ENCODE measurements at places on chromosomes 1 and 21.
A peak's percentile ranks its signal among the peaks of the same experiment; 100 is the strongest.

- peak; percentile 60 for DNase-seq
These were observed 65.5 kb upstream of the BACH1 start for GRCh38 chr21:29233256-29233546.

- no peak for DNase-seq
These were observed 87.9 kb downstream of the ZZZ3 start for GRCh38 chr1:77594366-77595112.

- no peak for DNase-seq
These were observed 996 bp upstream of the MGST3 start for GRCh38 chr1:165629848-165630628.

DNA sequence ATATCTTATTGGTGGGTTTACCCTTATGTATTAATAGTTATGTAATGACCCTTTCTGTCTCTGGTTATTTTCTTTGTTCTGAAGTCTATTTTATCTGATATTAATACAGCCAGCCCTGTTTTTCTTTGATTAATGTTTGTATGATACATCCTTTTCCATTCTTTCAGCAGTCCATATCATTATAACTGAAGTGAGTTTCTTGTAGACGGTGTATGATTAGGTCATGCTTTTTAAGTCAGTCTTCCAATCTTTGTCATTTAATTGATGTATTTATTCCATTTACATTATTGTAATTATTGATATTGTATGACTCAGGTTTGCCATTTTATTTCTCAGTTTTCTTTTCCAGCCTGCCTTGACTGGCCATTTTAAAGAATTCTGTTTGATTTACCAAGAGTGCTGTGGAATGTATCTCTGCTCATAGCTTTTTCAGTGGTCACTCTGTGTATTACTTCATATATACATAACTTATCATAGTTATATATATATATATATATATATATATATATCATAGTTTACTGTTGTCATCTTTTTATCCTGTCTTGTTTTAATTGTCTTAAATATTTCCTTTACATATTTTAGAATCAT is 10.5 kb downstream of the RAB4A start:
- peak; percentile 18 for DNase-seq

- no peak for DNase-seq
These were observed 35.4 kb downstream of the DISP3 start for GRCh38 chr1:11514366-11514765.

DNA sequence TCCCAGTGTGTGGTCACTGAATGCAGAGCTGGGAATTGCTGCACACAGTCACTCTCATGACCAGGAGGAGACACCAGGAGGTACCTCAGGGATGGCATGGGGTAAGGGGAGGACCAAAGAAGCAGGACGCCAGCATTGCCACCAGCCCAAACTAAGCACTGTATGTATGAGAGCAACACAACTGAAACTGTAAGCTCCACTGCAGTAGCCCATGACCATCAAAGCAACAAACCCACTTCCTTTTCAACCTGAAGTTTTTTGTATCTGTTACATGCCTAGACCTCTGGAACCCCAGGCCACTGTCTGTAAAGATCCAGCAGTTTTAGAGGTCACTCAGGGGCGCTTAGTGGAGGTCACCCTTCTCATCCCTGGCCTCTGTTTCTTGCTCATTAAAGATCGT is 164.3 kb downstream of the SETD4 start:
- DNase-seq: no peak

DNA sequence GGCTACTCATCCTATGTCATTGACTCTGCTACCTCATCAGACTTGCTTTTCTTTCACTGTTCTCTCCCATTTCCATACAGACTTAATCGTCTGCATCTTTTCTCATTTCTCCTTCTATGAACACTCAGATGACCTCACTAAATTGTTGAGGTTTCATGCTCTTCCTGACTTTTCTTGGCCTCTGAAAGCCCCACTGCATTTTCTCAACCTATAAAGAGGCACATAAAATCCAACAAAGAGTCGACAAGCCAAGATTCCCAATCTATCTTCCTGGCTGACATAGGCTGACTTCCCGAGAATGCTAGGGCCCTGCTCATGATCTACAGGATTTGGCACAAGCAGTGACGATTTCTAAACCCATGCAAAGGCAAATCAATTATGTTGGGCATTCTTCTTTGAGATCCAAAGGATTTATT is 280.8 kb upstream of the DPYD start:
- DNase-seq: peak; percentile 96

DNA sequence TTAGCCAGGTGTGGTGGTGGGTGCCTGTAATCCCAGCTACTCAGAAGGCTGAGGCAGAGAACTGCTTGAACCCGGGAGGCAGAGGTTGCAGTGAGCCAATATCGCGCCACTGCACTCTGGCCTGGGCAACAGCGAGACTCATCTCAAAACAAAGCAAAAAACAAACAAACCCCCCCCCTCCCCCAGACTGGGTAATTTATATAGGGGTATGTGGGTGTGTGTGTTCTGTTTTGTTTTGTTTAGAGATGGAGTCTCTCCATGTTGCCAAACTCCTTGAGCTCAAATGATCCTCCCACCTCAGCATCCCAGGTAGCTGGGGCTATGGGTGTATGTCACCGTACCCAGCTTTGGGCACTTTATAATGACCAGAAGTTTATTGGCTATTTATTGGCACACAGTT is 73.6 kb downstream of the SLC27A3 start:
- no peak for DNase-seq

DNA sequence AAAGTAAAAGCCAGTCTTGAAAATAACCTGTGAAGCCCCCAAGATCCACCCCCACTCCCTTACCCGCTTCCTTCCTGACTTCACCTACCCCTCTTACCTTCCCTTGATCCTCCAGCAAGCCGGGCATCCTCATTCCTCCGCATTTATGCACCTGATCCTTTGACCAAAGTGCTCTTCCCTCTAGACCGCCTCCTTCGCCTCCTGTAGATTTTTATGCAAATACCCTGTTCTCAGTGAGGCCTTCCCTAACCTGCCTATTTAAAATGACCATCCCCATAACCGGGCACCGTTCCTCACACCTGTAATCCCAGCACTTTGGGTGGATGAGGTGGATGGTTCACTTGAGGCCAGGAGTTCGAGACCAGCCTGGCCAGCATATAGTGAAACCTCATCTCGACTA is 1.1 kb upstream of the NENF start:
- no peak for DNase-seq

DNA sequence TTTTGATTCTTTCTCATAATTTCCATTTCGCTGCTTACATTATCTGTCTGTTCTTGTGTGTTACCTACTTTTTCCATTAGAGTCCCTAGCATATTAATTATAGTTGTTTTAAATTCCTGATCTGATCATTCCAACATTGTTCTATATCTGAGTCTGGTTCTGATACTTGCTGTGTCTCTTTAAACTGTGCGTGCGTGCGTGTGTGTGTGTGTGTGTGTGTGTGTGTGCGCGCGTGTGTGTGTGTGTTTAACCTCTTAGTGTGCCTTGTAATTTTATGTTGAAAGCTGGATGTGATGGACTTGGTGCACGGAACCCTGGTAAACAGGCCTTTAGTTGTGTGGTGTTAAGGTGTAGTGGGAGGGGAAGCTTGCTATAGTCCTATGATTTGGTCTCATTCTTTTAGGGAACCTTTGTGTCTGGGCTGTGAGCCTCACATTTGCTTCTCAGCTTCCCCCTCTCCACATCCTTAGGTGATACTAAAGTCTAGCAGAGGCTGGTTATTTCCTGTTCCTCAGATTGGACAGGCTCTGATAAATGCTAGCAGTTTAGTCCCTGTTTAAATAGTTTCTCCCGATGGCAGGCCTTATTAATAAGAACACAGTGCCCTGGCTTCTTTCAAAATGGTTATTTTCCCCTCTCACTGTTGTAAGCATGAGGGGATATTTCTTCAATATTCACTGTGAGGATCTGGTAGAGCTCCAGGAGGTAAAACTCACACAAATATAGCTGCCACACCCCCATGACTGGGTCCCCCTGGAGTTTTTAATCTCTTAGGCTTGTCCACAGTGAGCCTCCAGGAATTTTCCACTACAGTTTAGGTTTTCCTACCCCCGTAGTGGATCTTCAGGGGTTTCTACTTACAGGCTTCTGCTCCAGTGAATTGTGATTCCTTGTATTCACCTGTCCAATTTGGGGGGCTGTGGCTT is 118.3 kb downstream of the GALNT2 start:
- DNase-seq: no peak

DNA sequence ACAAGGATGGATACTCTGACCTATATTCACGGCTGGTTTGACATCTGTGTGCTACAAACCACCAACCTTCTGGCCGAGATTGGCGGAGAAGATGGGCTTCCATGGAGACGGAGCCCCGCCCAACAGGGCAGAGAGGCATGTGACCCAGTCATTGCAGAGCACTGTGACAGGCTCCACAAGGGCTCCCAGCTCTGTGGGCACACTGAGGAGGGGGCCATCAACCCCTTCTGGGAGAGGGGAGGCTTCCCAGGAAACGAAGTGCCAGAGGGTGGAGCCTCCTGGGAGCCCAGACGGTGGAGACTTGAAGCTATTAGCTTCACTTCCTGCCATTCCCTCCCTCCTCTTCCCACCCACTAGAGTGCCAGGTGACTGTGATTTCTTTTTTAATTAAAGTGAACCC is 71.6 kb upstream of the IFFO2 start:
- no peak for DNase-seq

- DNase-seq: no peak
These were observed 22.8 kb downstream of the SLC9C2 start for GRCh38 chr1:173580071-173580470.

Measured in fibroblast of upper back skin (primary cell).